ENCODE measurements at places on chromosomes 4 and X.

DNA sequence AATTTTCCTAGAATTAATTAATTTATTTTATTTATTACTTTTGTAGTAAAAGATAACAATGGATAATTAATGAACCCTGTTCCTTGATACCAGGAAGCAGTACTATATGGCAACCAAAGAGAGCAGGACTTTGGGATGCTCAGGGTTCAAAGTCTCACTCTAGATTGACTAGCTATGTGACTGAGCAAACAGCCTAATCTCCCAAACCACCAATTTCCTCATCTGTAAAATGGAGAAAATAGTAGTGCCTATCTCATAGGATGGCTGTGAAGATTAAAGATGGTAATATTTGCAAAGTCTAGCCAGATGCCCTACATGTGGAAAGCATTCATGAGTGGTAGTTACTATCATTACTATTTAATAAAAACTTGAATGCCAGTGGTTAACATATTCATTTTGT is 97.6 kb downstream of the PRDM5 start:
- no peak overlapping the region for H3K27ac ChIP-seq
- H3K27me3 ChIP-seq = no peaks in the 10 kb centered on the region
- no peak overlapping the region for H3K4me3 ChIP-seq
- H3K36me3 ChIP-seq = no peaks in the 10 kb centered on the region
- DNase-seq = no peak
- no peaks in the 10 kb centered on the region for H3K4me1 ChIP-seq

GRCh38 chr4:35943606-35944005 is 300.7 kb downstream of the ARAP2 start:
- H3K27ac ChIP-seq = no peak overlapping the region
- H3K36me3 ChIP-seq = no peaks in the 10 kb centered on the region
- H3K4me3 ChIP-seq = no peak overlapping the region
- H3K4me1 ChIP-seq = no peaks in the 10 kb centered on the region

DNA sequence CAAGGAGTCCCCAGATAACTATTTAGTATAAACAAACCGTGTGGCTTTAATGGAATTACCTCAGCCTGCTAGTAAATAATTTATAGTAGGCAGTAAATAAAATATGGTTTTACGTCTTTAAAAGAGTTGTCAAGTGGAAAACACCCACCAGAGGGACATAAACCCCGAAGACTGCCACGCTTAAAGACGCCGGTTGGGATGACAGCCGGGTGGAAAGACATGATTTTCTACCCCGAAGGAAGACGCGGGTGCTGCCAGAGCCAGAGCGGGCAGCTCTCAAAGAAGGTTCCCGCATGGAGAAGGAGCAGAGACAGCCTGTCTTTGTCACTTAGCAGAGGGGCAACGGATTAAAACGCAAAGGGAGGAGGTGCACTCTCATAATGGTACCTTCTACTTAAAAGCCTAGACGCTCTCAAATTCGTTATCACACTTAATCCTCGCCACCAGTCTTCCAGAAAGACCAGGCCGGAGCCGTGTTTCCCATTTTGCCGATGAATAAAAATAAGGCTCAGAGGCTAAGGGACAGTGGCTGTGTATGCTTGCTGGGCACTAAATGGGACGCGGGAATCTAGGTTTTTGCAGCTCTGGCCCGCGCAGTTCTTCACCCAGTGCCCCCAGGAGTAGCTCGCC is 140.5 kb upstream of the ZIC3 start:
- H3K4me1 ChIP-seq = peaks cover 11% of the 10 kb centered on the region
- H3K27me3 ChIP-seq = peaks cover 52% of the 10 kb centered on the region
- no peak overlapping the region for H3K27ac ChIP-seq
- no peak overlapping the region for H3K4me3 ChIP-seq

GRCh38 chr4:99946356-99947189 is at the start of gene DNAJB14:
DNAJB14 (minus strand) TSS chr4:99946618; CDS start chr4:99946571, 47 bp downstream.
- H3K27ac ChIP-seq = peak within 1 kb of the TSS; percentile 92
- no peaks in the 10 kb centered on the region for H3K27me3 ChIP-seq
- H3K36me3 ChIP-seq = peaks cover 2% of the 10 kb centered on the region
- H3K4me3 ChIP-seq = peak within 1 kb of the TSS; percentile 85

- no peak overlapping the region for H3K4me3 ChIP-seq
- H3K27ac ChIP-seq = no peak overlapping the region
- no peaks in the 10 kb centered on the region for H3K36me3 ChIP-seq
- H3K4me1 ChIP-seq = peaks cover 13% of the 10 kb centered on the region
Measured at GRCh38 chrX:9610771-9611392, 146.0 kb downstream of the TBL1X start.

DNA sequence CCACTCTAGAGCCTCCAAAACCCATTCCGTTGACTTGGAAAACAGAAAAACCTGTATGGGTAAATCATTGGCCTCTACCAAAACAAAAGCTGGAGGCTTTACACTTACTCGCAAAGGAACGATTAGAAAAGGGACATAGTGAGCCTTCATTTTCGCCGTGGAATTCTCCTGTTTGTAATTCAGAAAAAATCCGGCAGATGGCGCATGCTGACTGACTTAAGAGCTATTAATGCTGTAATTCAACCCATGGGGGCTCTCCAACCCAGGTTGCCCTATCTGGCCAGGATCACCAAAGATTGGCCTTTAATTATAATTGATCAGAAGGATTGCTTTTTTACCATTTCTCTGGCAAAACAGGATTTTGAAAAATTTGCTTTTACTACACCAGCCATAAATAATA is 60.8 kb downstream of the ZNF732 start:
- DNase-seq = peak; percentile 1
- no peaks in the 10 kb centered on the region for H3K4me1 ChIP-seq
- H3K27ac ChIP-seq = no peak overlapping the region
- no peaks in the 10 kb centered on the region for H3K36me3 ChIP-seq

Measured in mesenchymal stem cell (in vitro differentiated cells and primary cell).